Ascending aorta (tissue), 2 donors: ENCODE measurements at places on chromosomes 16 and 17. TPM values are rescaled to one million over a fixed set of nuclear protein-coding genes. Genes with fewer than 3 reads are reported as not detected.

DNA sequence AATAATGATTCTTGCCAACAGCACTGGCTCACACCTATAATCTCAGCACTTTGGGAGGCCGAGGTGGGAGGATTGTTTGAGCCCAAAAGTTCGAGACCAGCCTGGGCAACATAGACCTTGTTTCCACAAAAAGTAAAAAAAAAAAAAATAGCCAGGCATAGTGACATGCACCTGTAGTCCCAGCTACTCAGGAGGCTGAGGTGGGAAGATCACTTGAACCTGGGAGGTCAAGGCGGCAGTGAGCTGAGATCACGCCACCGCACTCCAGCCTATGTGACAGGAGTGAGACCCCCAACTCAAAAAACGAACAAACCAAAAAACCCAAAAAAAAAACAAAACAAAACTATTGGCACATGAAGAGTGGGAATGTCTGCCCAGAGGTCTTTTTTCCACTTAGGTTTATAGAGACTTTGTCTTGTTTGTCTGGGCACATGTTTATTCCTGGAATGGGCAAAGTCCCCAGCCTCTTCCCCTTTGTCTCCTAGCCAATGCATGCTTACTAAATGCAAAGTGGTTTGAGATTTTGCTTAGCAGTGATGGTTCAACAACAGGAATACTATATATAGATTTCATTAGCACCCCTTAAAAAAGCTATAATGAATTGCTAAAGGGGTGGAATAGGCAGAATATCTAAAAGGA lies 25.9 kb downstream of the NMT1 start:
- no peak for DNase-seq

- DNase-seq, result no peak
These were observed 38.2 kb downstream of the GPRC5B start for GRCh38 chr16:19846436-19846835.

GRCh38 chr17:72249441-72249840 lies 128.6 kb downstream of the SOX9 start:
- no peak for DNase-seq

Gene CORO6
- 22.0 TPM for total RNA-seq

DNA sequence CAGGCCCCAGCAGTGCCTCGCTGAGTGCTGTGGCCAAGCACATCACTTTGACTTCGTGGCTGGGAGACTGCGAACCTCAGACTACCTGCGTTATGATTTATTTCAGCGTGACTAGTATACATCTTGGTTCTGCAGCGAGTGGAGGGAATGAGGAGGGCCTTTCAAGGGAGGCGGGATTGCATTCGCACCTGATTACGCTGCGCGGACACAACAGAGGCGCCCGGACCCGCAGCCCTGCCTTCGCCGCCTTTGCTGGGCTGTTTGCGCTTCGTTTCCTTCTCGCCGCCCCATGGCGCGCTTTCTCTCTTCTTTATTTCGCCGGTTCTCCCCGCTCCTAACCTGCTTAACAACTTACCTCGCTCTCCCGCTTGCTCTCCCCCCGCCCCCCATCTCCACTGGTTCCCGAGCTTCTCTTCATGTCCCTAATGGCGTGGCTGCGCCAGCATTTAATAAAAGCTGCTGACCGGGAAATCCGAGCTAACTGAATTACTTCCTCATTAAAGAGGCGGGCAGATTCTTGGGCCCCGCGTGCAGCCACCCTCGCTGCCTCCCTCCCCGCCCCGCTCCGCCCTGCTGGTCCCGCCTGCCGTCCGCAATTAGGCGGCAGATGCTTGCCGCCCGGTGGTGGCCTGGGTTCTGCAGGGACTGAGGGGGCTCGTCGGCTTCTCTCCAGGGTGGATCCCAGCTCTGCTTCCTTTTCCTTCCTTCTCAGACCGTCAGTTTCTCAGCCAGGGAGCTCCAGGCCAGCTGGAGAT lies 257.6 kb upstream of the SDK2 start:
- no peak for DNase-seq

- no peak for DNase-seq
These were observed 26.4 kb downstream of the PIGL start for GRCh38 chr17:16243385-16243784.

- no peak for DNase-seq
These were observed 9.6 kb downstream of the ITGAD start for GRCh38 chr16:31402687-31403086.
